ENCODE measurements at places on chromosomes 2 and 18.

DNA sequence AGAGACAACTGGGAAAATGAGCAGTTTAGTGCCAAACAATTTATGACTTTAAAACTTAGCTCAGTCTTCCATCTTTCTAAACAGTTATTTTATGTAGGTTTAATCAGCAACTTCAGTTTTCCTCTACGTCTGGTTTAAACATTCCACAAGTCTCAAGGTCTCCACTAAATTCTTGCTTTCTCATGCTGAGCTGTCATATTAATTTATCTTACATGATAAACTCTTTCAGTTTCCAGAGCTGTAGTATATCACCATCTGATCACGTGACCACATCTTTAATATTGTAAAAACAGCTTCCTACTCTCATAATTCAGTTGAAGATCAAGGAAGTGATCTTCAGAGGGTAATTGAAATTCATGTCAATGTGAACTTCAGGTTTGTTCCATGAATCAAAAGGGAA, 158.6 kb downstream of the ZNF804A start:
- no peak for DNase-seq

GRCh38 chr18:3773303-3773702, 323.3 kb downstream of the TGIF1 start:
- no peak for DNase-seq

DNA sequence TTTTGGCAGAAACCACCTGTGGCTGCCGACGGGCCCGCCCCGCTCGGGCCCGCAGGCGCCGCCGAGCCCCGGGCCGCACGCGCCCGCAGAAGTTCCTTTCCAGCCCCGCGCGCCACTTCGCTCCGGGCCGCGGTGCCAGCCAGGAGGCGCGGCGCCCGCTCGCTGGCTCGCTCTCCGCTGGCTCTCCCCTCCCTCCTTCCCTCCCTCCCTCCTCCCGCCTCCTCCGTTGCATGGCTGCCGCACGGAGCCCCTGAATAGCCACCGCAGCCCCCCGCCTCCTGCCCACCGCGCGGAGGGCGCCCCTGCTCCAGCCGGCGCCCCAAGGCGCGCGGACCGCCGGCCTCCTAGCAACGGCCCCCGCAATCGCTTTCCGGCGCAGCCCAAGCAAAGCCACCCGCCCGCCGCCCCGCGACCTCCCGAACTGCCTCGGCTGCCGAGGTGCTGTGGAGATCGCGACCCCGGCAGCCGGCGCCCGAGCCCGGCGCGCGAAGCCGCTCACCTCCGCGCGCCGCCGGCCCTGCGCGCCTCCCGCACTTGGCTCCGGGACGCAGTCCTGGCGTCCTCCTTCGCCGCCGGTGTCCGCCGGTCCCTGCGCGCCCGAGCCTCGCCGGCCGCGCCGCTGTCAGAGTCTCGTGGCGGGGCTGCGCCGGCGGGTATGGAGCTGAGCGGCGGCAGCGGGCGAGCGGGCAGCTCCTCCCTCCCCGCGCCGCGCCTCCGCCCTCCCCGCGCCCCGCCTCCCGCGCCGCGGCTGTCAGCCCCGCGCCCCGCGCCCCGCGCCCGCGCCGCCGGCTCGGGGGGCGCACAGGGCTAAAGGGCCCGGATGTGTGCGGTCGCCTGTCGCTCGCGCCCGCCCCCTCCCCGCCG, at the start of gene ZBTB7C:
Gene ZBTB7C, minus strand, starts transcription at position 657 of the 864 bp plus-strand sequence.
- DNase-seq = no peak

DNA sequence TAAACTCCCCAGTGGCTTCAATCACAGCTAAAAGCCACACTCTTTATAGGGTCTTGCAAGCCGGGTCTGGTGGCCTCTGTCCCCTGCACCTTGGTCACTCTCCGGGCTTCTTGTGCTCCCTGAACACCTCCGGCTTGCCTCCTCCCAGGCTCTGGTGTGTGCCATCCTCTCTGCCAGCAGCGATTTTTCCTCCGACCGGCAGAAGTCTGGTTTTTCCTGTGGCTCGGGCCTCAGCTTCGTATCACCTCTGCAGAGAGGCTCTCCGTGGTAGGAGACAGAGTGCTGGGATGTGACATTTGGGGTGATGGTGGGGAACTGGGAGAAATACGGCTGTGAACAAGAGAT, 58.8 kb upstream of the HPCAL1 start:
- DNase-seq = no peak

DNA sequence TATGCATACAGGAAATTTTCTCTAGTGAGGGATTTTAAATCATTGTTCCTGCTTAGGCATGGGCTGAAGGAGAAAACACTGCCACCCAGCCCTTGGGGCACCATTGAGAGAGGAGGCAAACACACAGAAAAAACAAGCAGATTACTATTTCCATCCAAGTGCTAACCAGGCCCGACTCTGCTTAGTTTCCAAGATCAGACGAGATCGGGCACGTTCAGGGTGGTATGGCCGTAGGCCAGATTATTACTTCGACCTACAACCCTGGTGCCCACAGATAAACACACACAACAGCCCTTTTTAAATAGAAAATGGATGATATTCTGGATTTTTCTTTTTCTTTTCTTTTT, 45.4 kb upstream of the RHOB start:
- DNase-seq = no peak

DNA sequence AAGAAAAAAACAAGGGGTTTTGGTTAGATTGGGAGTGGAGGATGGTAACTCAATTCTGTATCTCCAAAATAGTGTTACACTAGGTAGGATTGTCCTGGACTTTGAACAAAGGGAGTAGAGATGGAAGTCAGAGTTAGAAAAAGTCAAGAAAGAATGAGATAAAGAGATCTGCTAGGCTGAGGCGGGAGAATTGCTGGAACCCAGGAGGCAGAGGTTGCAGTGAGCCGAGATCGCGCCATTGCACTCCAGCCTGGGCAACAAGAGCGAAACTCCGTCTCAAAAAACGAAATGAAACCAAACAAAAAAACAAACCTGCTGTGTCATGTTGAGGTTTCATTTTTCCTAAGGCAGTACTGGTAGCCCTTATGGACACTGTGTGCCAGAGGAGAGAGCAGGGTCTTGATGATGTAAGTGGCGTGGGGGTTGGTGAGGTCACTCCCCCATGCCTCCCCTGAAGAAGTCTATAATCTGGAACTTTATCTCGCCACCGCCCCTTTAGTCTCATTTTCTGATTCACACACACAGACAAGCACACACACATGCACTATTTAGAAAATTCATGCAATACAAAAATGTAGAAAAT, 10.5 kb downstream of the DRC1 start:
- DNase-seq = no peak

DNA sequence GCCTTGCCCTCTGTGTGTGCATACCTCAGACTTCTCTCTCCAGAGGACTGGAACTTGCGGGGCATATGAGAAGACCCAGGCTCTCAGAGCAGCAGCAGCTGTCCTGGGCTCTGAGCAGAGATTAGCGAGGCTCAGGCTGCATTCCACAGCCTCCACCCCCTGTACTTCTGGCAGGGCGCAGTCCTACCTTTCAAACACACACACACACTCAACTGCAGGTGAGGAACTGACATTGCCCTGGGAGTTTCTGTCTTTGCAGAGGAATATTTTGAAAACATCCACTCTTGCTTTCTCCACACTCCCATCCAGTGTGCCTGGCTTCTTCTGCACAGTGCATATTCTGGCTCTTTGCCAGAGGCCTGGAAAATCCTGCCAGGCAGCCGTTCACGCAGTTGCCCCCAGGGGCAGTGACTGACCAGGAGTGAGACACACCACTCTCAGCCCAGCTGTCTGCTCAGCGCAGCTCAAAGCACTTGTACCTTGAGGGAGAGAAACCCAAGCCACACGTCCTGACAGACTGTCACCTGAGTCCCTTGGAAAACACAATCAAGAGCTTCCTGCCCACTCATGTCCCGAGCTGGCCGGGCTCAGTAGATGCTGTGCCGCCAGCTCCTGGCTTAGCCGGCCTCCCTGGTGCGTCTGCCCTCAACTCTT, 460.8 kb downstream of the RNF144A start:
- peak; percentile 80 for DNase-seq

GRCh38 chr18:3248062-3248657, 559 bp downstream of the MYL12A start:
- no peak for DNase-seq

DNA sequence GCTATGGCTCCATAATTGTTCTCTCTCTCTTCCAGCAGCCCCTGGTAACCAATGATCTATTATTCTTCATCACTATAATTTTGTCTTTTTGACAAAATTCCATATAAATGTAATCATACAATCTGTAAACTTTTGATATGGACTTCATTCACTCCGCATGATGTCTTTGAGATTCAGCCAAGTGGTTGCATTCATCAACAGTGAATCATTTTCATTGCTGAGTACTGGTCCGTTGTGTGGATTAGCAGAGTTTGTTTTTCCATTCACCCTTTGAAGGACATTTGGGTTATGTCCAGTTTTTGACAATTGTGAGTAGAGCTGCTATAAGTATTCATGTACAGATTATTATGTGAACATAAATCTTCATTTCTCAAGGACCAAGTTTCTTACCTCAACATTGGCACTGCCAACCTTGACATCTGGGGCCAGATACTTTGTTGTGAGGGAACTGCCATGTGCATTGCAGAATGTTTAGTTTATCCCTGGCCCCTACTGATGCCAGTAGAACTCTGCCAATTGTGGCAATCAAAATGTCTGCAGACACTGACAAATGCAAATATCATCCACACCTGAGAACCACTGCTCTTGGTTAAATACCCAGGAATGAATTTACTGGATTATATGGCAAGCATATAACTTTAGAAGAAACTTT, 48.4 kb upstream of the BCL2L11 start:
- no peak for DNase-seq

DNA sequence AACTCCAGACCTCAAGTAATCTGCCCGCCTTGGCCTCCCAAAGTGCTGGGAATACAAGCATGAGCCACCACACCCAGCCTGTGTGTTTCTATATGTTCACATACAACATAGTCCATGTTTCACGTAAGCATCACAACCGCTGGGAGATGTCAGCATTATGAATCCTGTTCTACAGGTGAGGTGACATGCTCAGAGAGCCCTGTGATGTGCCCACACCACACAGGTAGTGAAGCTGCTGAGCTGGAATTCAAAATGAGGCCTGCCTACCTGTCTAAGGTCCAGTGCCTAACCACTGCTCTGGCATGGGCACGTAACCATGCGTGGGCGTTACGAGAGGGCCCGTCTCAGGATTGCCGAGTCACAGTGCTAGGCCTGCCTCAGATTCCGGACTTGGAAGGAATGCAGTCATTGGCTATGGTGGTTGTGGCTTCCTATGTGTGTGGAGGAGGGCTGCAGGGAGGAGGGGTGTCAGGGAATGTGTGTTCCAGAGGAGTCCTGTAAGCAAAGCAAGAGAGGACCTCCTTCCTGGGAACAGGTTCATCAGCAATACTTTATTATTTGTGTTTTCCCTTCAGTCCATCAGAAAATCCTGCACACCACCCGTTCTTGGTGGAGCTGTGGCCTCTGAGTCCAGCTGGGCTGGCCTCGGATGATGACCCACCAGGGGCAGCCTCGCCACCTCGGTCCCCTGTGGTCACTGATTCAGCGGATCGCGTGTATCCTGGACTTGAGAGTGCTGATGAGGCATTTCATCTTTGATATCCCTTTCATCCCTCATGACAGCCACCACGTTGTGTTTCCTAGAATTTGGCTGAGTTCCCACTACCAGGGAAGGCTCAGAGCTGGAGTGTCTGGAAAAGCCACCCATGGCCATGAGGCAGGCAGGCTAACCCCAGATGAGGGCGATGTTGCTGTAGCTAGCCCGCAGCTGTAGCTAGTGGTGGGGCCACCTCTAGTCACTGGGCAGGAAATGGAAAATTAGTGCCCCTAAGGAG, 31.1 kb downstream of the HK2 start:
- DNase-seq = peak; percentile 49

- no peak for DNase-seq
Measured at GRCh38 chr18:36580266-36580665, 248.5 kb downstream of the TPGS2 start.

GRCh38 chr2:10909996-10910341, 1.8 kb upstream of the KCNF1 start:
- no peak for DNase-seq

GRCh38 chr18:13463526-13464210, 245.1 kb downstream of the LDLRAD4 start:
- no peak for DNase-seq

- no peak for DNase-seq
Measured at GRCh38 chr18:7793100-7793499, 226.0 kb downstream of the PTPRM start.

DNA sequence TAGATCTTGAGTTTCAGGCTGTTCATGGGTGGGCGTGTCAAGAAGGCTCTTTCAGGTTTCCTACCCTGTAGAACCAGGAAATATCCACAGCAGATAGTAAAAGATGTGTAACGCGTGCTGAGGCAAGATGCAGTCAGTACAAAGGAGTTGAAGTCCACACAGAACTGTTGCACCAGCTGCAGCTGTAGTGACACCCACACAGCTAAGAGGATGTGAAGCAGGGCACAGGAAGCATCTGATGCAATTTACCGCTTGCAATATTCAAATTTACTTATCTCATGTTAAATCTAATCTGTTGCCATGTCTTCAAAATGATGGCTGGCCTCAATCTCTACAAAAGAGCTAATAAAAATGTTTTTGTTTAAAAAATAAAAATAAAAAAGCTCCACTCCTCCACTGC, 132.8 kb downstream of the ARHGAP15 start:
- no peak for DNase-seq

- DNase-seq = no peak
Measured at GRCh38 chr2:174618179-174618578, 20.6 kb upstream of the WIPF1 start.

GRCh38 chr2:205659922-205660321, 22.4 kb upstream of the NRP2 start:
- no peak for DNase-seq

DNA sequence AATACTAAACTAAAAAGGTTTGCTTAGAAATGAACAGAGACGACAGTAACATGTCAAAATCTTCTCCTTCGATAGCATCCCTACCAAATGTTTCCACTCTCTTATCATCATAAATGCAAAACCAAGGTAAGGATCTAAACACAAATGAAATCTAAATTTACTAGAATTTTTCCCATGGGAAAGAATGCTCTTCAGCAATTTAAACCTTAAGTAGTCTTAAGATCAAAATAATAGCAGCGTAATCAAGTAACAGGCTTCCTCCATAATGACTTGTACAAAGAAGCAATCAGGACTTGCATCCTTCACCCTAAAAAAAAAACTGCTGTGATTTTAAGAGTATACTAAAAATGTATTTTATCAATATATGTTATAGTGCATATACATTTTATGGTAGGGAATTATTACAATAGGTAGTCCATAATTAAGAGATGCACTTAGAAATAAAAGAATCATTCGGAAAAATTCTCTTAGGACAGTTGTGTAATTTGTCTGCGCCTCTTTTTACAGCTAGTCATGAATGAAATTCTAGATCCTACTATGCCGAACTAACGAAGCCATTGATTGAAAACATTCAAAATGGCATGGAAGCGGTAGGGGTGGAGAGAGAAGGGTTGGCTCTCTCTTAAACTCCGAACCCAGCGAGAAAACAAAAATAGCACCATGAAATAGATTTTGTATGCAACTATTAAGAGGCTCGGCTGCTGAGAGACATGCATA, 1.3 kb downstream of the PGAP1 start:
- no peak for DNase-seq

GRCh38 chr2:85796341-85797262, 42.8 kb downstream of the ATOH8 start:
- DNase-seq = peak; percentile 66
